Regular cardiac myocyte (primary cell): ENCODE measurements at places on chromosomes 1 and 21. TPM values are rescaled to one million over a fixed set of nuclear protein-coding genes. Genes with fewer than 3 reads are reported as not detected.

TEX38 gene
- total RNA-seq: not detected in 2 replicates

FMN2 gene
- total RNA-seq: 29.0 and 73.6 TPM in 2 replicates

STIL gene
- 4.2 and 13.0 TPM in 2 replicates for total RNA-seq

TCEA3 gene
- total RNA-seq: 2.9 and 10.7 TPM in 2 replicates

NTNG1 gene
- 0.85 and 1.3 TPM in 2 replicates for total RNA-seq

CD52 gene
- total RNA-seq: not detected in 2 replicates

ADAMTS5 gene
- 3.8 and 5.1 TPM in 2 replicates for total RNA-seq

TFF3 gene
- 0.58 TPM in 1 of 2 replicates, not detected in the other for total RNA-seq

FCRL5 gene
- total RNA-seq: not detected in 2 replicates

RAD54L gene
- total RNA-seq: 1.4 and 5.6 TPM in 2 replicates

COL11A1 gene
- total RNA-seq: 5.9 and 17.8 TPM in 2 replicates

ASAP3 gene
- 10.5 and 32.1 TPM in 2 replicates for total RNA-seq

PPIAL4G gene
- not detected in 2 replicates for total RNA-seq

ETV3L gene
- not detected in 2 replicates for total RNA-seq

NEK2 gene
- total RNA-seq: 6.8 and 43.3 TPM in 2 replicates

RGSL1 gene
- not detected in 2 replicates for total RNA-seq

ACTRT2 gene
- not detected in 2 replicates for total RNA-seq

CD2 gene
- total RNA-seq: not detected in 2 replicates

AMPD1 gene
- not detected in 2 replicates for total RNA-seq

SEC16B gene
- 1.7 and 2.3 TPM in 2 replicates for total RNA-seq

TMEM51 gene
- 5.8 and 7.0 TPM in 2 replicates for total RNA-seq

FMO5 gene
- total RNA-seq: 0.19 and 2.5 TPM in 2 replicates
